ENCODE measurements at places on chromosomes 3 and 15. TPM values are rescaled to one million over a fixed set of nuclear protein-coding genes. Genes with fewer than 3 reads are reported as not detected.
A peak's percentile ranks its signal among the peaks of the same experiment; 100 is the strongest.

DNA sequence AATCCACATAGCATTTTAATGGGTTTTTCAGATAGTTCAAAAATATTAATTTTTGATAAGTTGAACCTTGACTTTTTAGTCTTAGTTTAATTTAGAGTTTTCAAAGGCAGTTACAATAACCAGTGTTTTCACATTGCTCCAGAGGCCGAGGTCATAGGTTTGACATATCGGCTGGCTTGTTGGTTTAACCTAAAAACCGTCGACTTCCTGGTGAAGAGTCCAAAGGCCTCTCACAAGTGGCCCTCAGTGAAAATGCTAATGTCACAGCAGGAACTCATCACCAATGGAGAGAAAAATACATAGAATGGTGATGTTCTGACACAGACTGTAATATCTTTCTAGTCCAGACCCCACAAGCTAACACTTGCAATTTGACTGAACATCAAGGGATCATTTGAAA, 642.3 kb downstream of the PLOD2 start:
- H3K36me3 ChIP-seq = 0 out of 2 replicates have a peak, but pooled peaks cover 9% of the 10 kb centered on the region
- no peak for DNase-seq
- no peak overlapping the region for H3K4me3 ChIP-seq
- peaks cover 31% of the 10 kb centered on the region for H3K4me1 ChIP-seq

Gene CASR
- total RNA-seq = 0.16 TPM

DNA sequence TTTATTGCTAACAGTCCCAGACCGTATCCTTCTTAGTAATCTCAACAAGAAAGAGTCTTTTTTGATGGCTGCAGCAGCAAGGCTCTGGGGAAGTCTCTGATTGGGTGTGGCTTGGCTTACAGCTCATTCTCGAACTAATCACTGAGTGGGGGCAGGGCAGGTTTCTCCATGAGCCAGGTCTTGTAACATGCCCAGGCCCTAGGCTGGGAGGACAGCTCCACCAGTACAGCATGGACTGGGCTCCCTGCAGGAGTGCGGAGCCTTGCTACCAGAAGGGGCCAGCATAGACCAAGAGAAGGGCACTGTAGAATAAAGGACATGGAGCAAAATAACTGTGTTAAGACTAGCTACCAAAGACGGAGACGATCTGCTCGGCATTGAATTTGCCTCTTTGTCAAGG, 7.2 kb downstream of the CD276 start:
- H3K27ac ChIP-seq = no peak overlapping the region
- DNase-seq = peak; percentile 70
- H3K4me3 ChIP-seq = no peak overlapping the region
- H3K4me1 ChIP-seq = peaks cover 43% of the 10 kb centered on the region
- no peaks in the 10 kb centered on the region for H3K27me3 ChIP-seq
- H3K36me3 ChIP-seq = peaks cover 2% of the 10 kb centered on the region

Gene COL8A1
- 0.87 TPM for total RNA-seq

- no peak overlapping the region for H3K27ac ChIP-seq
- no peaks in the 10 kb centered on the region for H3K27me3 ChIP-seq
- H3K36me3 ChIP-seq = no peaks in the 10 kb centered on the region
- peaks cover 54% of the 10 kb centered on the region for H3K4me1 ChIP-seq
- no peak for DNase-seq
Observed at GRCh38 chr3:33877187-33877586, 78.8 kb downstream of the PDCD6IP start.

- H3K27me3 ChIP-seq = no peaks in the 10 kb centered on the region
- DNase-seq = no peak
- H3K4me3 ChIP-seq = peak overlapping the region; percentile 99
- H3K4me1 ChIP-seq = peaks cover 19% of the 10 kb centered on the region
- peaks cover 6% of the 10 kb centered on the region for H3K36me3 ChIP-seq
Observed at GRCh38 chr3:16264174-16264707, 502 bp downstream of the DPH3 start.
